ENCODE measurements at places on chromosomes 11 and 22.

- no peak for DNase-seq
Observed at GRCh38 chr11:1422481-1422880, 32.7 kb downstream of the BRSK2 start.

GRCh38 chr11:14411818-14412217, 52.8 kb upstream of the RRAS2 start:
- DNase-seq = peak; percentile 79

- DNase-seq = no peak
Observed at GRCh38 chr11:73143126-73143838, 1.2 kb upstream of the FCHSD2 start.

DNA sequence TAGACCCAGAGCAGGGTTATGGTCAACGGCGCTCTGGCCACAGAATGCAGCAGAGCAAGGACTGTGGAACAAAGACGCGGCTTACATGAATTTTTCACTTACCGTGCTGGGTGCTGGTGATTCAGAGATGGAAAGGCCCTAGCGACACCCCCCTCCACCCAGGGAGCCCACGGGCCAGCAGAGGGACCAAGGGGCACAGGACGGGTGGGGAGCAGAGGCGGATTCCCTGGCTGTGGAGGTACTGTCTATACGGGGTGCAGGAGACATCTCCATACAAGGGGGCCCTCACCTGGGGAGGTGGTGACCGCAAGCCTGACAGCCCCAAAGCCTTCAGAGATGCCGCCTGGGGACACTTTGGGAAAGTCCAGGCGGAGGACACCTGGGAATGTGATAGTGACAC, 1.1 kb upstream of the SEPTIN5 start:
- no peak for DNase-seq
